ENCODE measurements at places on chromosomes 16 and 17. TPM values are rescaled to one million over a fixed set of nuclear protein-coding genes. Genes with fewer than 3 reads are reported as not detected.

DNA sequence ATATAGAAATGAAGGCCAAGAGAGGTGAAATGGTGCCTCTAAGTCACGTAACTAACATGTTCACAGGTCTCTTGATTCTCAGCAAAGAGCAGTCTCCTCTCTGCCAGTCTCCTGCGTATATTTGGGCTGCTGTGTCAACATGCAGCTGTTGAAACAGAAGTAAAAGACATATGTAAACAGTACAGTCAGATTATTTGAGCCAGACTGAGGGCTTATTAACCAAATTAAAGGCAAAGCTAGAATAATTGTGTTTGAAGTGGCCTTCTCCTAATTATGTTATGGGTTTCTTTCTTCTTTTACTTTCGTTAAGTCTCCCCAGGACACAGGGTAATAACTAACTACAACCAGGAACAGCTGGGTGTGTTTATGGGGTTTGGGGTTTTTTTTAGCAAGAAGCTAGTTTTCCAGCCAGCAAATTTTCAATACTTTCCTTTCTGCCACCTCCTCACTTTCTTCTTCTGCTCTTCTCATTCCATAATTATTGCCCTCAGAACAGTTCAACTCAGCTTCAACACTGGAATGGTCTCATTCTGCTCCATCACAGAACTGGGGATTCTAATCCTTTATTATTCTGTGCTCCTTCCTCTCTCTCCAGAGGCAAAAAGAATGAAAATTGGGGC, 18.4 kb downstream of the G6PC1 start:
- DNase-seq: no peak

DNA sequence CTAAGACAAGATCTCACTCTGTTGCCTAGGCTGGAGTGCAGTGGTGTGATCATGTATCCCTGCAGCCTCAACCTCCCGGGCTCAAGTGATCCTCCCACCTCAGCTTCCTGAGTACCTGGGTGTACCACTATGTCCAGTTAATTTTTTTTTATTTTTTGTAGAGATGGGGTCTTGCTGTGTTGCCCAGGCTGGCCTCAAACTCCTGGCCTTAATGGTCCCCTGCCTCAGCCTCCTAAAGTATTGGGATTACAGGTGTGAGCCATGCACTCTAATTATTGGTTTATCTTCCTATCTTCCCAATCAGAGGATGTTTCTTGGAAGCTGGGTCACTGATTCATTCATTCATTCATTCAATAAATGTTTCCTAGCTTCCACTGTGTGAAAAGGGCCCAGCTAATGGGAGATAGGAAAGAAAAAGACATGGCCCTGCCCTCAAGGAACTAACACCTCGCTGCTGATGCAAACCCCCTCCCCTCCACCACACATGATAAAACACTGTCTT, 8.5 kb downstream of the ASPHD1 start:
- DNase-seq: no peak

GRCh38 chr16:13919330-13919682, 648 bp upstream of the ERCC4 start:
- DNase-seq: no peak

- no peak for DNase-seq
These were observed 300.1 kb downstream of the FOXL1 start for GRCh38 chr16:86878236-86879080.

- no peak for DNase-seq
These were observed 6.1 kb upstream of the TGFB1I1 start for GRCh38 chr16:31465788-31466370.

DNA sequence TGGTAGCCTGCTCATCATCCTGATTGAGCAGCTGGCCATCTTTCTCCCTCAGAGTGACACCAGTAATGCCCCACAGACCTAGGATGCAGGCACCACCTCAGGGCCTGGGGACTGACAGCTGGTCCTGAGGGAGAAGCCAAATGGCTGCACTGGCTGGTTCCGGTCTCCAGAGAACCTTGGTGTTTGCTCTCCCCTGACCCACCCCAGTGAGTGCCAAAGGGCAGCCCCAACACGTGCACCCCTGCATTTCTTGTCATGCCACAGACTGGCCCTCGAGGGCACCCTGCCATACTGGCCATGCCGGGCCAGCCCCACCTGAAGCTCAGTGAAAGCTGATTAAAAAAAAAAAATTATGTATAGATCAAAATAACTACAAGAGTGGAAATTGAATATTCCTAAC, 100.5 kb downstream of the WNT3 start:
- no peak for DNase-seq

GRCh38 chr17:16251556-16251955, 34.5 kb downstream of the PIGL start:
- DNase-seq: no peak

GRCh38 chr17:12247761-12248160, 227.1 kb downstream of the MAP2K4 start:
- DNase-seq: no peak

GRCh38 chr17:15492791-15493692, 25.6 kb upstream of the CDRT4 start:
- no peak for DNase-seq

DNA sequence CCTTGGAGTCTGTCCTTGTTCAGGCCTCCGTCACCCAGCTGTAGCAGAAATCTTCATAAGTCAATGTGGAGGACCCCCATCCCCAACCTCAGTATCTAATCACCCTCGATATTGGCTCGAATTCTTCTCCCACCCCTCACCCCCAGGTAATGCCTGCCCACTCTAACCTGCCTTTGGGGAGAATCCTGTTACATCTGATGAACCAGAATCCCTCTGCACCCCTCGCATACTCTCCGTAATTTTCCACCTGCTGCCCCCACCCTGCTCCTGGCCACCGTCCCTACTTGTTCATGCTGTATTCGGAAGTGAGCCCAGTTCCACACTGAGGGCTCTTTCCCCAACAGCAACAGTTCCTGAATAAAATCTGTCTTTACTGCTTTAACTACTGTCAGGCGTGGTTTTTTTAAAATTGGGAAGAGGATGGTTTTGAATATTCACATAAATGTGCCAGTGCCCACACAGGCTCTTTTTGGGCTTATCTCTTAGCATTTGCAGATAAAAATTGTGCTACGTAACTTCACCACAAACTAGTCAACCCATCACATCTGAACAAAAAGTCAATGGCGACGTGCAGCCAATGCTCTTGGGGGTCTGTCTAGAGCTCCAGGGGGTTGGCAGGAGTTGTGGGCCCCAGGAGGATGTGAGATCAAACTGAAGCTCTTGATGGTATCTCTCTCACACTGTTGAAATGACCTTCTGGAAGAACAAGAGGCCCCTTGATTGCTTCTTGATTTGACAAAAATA, 73.7 kb downstream of the NETO2 start:
- DNase-seq: no peak

GRCh38 chr17:17559164-17559563, 32.3 kb downstream of the PEMT start:
- no peak for DNase-seq

- peak; percentile 78 for DNase-seq
These were observed 352 bp downstream of the GGNBP2 start for GRCh38 chr17:36545077-36545464.

- DNase-seq: no peak
These were observed 9.4 kb downstream of the RAB40B start for GRCh38 chr17:82689077-82689476.

- no peak for DNase-seq
These were observed 40.8 kb downstream of the MRC2 start for GRCh38 chr17:62668091-62668804.

- DNase-seq: no peak
These were observed 13.0 kb upstream of the USP10 start for GRCh38 chr16:84686707-84687298.

GRCh38 chr17:16534236-16534635, 34.8 kb downstream of the ZNF287 start:
- no peak for DNase-seq

DNA sequence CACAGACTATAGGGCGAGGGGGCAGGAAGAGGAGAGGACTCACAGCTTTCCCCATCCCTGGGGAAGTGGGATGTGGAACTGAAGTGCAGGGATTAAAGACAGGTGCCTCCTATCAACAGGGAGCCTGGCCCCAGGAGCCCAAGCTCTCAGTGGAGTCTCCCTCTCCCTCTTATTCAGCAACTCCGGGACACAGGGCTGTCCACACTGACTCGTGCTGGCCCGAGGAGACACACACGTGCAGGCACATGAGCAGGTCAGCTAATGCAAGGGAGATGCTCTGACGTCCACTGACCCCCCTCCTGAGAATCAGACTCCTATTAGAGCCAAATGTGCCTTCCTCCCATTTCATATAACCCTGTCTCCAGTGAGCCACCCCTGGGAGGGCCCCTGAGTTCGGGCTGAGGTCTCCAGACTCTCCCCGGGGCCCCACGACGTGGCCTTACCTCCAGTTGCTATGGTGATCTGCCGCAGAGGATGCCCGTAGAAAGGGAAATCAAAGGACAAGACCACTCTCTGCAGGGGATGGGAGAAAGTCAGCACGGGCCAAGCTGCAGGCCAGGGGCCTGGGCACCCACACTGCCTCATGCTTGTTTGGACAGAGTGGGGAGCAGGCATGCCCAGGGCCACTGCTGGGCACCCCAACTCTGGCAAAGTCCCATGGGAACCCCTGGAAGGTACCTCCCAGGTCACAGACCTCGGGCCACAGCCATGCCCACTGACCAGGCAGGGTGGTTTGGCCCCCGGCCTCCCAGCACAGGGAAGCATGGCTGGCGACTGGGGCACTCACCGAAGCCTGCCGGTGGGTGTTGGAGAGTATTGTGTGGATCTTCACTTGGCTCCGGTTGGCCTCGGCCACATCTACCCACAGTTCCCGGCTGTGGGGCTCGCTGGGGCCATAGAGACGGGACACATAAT, 42.7 kb downstream of the PLXDC1 start:
- no peak for DNase-seq

DNA sequence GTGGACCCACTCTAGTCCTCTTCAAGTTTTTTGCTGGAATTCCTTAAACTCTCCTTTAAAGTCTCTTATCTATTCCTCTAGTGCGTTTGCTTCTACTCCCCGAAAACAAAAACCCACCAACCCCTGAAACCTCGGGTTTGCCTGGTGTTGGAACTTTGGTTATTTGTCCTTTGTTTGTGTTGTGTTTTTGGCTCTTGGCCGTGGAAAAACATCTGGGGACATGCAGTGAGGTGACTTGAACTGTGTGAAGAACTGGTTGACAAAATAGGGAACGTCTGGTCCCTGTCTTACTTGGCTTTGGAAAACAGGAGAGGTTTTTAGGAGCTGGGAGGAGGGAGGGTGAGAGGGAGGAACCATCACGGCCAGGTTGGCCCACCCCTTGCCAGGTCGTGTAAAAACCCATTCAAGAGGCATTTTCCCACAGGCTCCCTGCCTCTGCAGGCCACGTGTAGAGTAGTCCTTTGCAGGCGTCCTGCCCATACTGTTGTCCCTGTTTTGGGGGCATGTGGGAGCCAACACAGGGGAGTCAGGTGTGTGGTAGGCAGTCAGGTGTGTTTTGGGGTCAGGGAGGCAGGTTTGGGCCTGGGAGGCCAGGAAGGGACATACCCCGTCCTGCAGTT, 169.3 kb downstream of the RAB11FIP4 start:
- DNase-seq: no peak

DNA sequence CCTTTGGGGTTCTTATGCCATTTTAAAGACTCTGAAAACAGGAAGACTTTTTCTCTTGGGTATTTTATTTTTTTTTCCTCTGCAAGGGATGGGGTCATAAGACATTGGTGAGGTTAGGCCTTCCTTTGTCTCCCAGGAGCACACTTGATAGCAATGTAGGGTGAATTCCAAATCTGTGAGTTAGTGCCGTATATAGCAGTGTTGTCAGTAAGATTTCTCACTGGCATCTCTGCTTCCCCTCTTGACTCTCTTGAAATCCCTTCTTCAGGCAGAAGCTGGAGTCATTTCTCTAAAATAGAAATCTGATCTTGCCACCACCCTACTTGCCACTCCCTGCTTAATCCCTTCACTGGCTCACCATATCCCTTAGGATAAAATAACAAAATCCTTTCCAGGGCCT, 529.7 kb downstream of the WWOX start:
- DNase-seq: no peak

GRCh38 chr17:65515512-65515911, 45.9 kb downstream of the AXIN2 start:
- no peak for DNase-seq

- no peak for DNase-seq
These were observed 625 bp downstream of the DVL2 start for GRCh38 chr17:7233701-7234082.

DNA sequence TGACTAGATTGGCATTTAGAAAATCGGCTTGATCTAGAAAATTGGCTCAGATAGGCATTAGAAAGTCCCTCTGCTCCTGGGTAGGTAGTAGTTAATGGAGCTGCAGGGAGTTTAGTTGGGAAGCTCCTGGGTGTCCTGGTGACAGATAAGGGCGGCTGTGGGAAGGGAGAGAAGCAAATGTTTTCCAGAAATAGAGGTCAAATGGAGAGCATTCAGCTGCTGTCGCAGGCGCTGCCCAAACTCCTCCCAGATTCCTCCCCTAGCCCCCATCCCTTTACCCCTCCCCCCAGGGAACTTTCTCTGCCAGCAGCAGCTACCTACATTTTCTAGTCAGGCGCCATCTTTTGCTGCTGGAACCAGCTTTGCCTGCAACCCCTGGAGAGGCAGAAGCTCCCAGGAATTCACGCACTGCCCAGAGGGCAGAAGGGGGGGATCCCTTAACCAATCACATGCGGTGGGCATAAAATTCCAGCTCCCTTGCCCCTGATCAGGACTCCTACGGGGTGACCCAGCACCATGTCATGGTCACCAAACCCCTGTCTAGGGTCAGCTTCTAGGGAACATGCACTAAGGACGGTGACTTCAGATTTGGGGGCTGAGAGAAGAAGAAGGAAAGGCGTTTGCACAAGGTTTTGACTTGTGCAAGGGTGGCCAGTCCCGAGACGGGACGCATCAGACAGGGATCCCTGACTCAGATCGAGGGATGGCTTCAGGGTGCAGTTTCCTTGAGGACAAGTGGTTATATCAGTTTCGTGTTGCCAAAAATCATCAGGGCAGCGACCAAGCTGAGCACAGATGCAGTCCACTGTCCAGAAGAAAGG, 43.8 kb downstream of the SOCS1 start:
- no peak for DNase-seq

The TPSD1 gene
- not detected for total RNA-seq

The PPP1R1B gene
- not detected for total RNA-seq

The DNAJC7 gene
- 124 TPM for total RNA-seq

The TMC6 gene
- 1.1 TPM for total RNA-seq

The TEKT5 gene
- not detected for total RNA-seq

The ZNF423 gene
- 149 TPM for total RNA-seq

Data from glutamatergic neuron (in vitro differentiated cells).